ENCODE measurements at places on chromosomes 6 and 20.

DNA sequence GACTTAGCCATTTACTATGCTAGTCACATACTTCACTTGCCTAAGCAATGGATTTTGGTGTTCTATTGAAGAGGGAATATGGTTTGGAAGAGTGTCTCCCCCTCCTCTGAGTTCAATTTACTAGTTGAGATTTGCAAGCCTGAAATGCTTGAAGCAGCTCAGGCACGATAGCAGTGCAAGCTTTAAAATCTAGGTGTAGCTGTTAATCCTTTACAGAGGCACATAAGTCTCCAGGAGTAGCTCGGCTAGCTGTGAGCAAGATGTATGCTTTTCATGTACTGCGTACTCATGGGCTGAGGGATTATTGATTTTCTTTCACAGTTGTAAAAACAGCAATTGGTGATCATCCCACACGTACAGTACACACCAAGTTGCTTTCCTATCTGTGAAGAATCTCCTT is 726 bp downstream of the FLRT3 start:
- DNase-seq = no peak

DNA sequence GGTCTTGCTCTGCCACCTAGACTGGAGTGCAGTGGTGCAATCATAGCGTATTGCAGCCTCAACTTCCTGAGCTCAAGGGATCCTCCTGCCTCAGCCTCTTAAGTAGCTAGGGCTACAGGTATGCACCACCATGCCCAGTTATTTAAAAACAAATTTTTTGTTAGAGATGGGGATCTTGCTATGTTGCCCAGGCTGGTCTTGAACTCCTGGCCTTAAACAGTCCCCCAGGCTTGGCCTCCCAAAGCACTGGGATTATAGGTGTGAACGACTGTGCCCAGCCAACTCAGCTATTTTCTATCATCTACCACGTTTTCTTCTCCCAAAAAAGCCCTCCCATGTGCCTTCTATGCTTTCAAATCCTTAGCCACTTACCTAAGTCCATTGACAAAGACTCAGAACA is 243.7 kb upstream of the SOX4 start:
- DNase-seq = no peak

GRCh38 chr20:48012401-48012974 is 227.2 kb upstream of the SULF2 start:
- DNase-seq = no peak

DNA sequence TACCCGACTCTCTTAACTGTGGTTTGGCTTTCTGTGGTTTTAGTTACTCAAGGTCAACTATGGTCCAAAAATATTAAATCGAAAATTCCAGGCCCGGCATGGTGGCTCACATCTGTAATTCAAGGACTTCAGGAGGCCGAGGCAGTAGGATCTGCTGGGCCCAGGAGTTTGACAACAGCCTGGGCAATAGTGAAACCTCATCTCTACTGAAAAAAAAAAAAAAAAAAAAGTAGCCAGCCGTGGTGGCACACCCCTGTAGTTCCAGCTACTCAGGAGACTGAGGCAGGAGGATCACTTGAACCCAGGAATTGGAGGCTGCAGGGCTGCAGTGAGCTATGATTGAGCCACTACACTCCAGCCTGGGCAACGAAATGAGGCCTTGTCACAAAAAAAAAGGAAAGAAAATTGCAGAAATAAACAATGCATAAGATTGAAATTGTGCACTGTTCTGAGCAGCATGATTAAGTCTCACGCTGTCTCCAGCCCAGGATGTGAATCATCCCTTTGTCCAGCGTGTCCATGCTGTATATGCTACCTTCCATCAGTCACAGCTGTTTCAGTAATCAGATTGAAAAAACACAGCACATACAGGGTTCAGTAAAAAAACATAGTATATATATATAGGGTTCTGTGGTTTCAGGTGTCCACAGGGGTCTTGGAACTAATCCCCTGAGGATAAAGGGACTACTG is 40.7 kb downstream of the RGS17 start:
- DNase-seq = no peak

- no peak for DNase-seq
These were observed 22.4 kb downstream of the OR2B2 start for GRCh38 chr6:27889628-27890444.

DNA sequence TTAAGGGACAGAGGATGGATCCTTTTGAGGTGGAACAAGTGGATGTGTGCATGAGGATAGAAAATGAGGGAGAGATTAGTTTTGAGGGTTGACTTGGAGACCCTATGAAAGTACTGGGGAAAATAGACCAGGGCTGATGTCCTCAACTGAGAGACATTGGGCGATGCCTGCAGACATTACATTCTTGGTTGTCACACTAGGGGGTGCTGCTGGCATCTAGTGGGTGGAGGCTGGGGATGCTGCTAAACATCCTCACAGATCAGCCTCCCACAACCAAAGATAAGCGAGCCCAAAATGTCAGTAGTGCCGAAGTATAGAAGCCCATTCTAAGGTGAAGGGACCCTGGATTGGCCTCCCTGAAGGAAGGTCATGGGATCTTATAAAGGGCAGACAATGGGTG is 63.3 kb downstream of the MOCS1 start:
- DNase-seq = no peak

- DNase-seq = no peak
These were observed 45.5 kb upstream of the THEMIS start for GRCh38 chr6:127946388-127946787.

- no peak for DNase-seq
These were observed 54.0 kb upstream of the REV3L start for GRCh38 chr6:111536910-111537527.

DNA sequence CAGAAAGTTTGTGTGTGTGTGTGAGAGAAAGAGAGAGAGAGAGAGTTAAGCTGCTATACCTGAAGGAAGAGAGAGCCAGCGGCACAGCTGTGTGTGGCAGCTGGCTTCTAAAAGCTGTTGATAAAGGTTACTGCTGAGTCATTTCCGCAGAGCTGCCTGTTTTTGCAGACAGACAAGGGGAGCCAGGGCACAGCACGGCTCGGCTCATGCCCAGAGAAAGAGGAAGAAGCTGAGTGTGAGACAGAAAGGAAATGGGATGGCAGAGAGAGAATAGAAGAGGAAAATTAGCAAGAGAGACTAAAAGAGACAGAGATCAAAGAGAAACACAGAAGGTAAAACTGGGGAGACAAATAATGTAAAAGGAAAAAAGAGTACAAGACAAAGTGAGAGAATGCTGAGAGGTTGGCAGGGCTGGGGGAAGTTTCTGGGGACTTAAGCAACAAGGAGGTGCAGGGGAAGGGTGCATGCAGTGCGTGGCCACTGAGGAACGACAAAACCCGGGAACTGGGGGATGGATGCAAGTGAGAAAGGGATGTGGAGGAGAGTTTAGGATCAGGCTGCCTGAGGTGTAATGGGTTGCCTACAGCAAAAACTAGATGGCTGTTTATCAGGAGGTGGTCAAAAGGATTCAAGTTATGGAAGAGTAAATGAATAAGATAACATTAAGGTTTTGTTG is 22.7 kb downstream of the HLA-A start:
- DNase-seq = peak; percentile 57

- DNase-seq = no peak
These were observed 60.9 kb downstream of the PYGB start for GRCh38 chr20:25308671-25309394.

DNA sequence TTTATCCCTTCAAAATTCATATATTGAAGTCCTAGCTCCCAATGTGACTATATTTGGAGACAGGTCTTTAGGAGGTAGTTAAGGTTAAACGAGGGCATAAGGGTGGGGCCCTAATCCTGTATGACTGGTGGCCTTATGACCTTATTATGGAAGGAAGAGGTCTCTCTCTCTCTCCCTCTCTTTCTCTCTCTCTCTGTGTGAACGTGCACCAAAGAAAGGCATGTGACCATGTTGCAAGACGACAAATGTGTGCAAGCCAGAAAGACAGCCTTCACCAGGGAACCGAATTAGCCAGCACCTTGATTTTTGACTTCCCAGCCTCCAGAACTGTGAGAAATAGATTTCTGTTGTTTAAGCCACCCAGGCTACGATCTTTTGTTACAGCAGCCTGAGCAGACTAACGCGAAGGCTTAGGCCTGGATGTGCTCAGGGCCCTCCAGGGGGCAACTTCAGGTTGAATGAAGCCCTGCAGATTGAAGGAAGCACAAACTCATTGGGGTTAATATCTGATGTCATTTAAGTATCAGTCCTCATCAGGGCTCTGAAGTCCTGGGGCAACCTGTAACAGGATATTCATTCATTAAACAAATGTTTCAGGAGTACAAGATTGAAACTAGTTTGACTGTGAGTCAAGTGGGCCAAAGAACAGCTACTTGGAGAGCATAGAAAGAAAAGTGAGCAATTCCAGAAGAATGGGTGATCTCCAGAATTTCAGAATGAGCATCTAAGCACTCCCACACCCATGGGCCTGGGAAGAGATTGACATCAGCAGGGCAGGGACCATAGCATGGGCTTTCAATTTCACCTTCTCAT is 157.4 kb upstream of the TNFAIP3 start:
- DNase-seq = no peak

DNA sequence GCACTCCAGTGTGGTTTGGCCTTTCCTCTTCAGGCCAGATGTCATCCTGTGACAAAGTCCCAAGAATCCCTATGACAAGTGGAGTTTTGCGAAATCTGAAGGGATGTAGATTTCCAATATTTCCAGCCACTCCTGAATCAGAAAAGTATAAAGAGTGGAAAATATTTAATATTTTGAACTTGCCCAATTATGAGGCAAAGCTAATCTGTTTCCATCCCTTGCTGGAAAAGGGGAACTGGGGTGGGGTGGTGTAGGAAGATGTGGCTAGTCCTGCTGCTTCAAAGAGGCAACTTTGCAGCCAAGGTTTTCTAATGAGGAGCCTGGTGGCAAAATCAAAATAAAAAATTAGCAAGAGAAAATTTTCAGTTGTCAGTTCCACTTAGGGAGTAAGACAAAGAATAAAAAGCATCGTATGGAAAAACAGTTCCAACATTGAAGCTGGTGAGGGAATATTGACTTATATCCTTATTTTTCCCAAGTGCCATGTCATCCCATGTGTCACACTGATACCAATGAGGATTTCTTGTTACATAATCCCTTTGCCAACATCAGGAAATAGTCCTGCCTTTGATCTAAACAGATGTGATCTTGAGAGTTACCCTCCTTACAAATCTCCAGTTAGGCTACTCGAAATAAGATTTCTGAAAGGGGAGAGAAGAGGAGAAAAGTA is 480.0 kb upstream of the JARID2 start:
- DNase-seq = no peak

GRCh38 chr20:12966468-12967085 is 42.2 kb upstream of the SPTLC3 start:
- DNase-seq = no peak

DNA sequence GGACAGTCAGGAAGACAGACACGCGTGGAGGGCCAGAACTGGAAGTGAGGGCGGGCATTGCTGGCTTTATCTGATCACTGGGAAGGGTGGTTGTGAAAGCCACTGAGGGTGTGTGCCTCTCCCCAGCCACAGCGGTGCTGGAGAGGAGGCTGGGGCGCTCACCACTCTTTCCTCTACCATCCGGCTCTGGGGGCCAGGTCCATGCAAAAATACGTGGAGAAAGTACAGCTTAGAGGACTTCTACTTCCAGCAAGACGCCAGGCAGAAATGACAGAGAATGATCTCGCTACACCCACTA is 148.8 kb upstream of the RPS6KA2 start:
- no peak for DNase-seq

DNA sequence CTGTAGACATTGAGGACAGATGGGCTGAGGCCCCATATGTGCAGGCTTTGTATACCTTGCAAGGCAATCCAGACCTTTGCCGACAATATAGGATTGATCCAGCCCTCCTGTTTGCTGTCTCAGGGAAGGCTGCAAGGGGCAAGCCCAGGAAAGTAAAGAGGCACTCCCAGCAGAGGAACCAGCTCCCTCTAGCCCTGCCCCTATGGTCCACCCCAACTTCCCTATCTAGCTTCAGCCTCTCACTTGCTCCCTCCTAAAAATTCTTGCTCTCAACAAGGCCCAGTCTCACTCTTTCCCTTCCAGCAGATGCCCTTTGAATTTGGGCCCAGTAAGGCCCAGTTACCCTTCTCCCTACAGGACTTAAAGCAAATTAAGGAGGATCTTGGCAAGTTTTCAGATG is 92.6 kb downstream of the JARID2 start:
- no peak for DNase-seq

- DNase-seq = no peak
These were observed 610.7 kb downstream of the CBLN4 start for GRCh38 chr20:55394592-55394991.

DNA sequence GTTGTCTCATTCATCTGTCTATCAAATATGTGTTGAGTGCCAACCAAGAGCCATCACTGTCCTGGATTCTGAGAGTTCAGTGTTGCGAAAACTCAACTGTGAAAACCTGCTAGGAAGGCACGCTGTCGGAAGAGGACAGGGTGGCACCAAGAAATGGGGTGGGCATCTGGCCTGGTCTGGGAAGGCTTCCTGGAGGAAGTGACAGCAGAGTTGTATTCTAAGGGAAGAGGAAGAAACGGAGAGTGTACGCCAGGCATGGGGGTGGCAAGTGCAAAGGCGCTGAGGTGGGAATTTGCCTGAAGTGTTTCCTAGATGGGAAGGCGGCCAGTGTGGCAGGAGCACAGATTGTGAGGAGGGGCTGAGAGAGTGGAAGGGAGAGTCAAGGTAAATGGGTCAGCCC is 91.2 kb downstream of the ANKRD60 start:
- no peak for DNase-seq

GRCh38 chr6:68108233-68108835 is 526.7 kb upstream of the ADGRB3 start:
- DNase-seq = no peak

GRCh38 chr6:40395066-40395697 is 192.0 kb downstream of the LRFN2 start:
- no peak for DNase-seq

GRCh38 chr6:136920216-136920615 is 1.9 kb upstream of the SLC35D3 start:
- DNase-seq = no peak

GRCh38 chr6:101458826-101459225 is 65.3 kb downstream of the GRIK2 start:
- no peak for DNase-seq

DNA sequence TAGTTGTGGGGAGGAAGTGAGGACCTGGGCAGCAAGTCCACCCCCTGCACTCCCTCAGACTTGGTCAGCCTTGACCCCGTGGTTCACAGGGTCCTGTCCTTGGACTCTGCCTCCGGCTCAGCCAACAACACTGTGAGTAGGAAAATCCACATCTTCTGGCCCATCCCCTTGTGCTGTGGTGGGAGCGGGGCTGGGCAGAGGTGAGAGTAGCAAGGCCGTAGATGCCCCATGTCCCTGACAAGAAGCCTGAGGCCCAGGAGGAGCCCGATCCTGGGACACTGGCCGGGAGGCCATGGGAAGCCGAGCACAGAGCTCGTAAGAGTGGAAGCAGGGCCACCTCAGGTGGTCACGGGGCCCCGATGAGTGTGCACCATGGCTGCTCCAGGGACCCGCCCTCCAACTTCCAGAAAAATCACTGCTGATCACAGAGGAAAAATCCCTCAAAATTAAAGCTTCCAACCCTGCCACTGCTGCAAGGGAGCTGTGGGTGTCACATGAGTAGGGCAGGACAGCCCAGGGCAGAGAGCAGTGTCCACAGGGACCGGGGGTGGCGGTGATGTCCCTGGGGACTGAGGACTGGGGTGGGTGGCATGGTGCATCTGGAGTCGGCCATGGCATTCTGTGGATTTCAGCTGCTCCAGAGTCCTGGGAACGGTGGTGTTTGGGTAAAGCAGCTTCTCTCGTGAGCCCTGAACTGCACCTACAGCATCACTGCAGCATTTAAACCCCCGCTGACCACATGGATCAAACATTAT is 189.4 kb downstream of the DLL1 start:
- no peak for DNase-seq

Data from NCI-H1436 treated with DMSO at 0.1 percent for 48 hours (cell line).